ENCODE measurements at places on chromosomes 4 and X.

DNA sequence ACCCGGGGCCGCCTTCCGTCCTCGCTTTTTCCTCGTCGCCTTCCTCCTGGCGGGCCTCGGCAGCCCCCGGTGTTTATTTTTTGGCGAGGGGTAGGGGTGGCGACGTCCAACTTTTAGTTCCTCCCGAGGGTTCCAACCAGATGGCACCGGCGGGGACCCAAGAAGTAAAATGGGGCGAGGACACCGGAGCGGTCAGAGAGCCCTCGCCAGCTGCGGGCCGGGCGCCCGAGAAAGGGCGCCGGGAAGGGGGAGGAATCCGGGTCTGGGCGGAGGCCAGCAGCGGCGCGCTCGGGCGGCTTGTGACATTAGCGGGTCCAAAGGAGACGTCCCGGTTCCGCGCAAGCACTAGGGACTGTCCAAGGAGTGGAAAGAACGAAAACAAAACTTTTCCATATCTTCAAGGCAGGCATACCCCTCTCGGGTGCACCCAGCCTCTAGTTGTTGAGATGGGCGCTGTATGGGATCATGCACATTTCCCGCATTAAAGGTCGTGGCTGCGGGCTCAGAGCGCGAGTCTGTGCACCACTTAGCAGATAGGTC is 691 bp upstream of the USP46 start:
- no peaks in the 10 kb centered on the region for H3K27me3 ChIP-seq
- peaks cover 21% of the 10 kb centered on the region for H3K4me1 ChIP-seq
- H3K4me3 ChIP-seq, result peak overlapping the region; percentile 86

DNA sequence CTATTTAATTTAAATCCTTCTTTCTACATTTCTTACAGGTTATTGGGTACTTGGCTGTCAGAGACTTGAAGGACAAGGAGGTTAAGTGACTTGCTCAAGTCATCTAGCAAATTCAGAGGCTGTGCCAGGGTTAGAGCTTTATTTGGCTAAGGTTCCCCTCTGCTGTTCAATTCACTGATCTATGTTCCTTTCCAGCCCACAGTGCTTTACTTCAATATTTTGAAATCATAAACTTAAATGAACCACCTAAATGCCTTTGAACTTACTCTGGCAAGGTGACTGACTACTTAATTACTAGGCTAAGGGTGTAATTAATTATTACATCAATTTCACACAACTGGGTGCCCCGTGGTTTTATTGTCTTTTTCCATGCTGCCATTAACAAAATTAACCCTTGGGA is 288.7 kb downstream of the CAMK2D start:
- H3K27me3 ChIP-seq, result no peaks in the 10 kb centered on the region
- H3K4me1 ChIP-seq, result no peaks in the 10 kb centered on the region
- H3K36me3 ChIP-seq, result no peaks in the 10 kb centered on the region
- no peak overlapping the region for H3K27ac ChIP-seq
- H3K4me3 ChIP-seq, result no peak overlapping the region
- DNase-seq, result no peak

DNA sequence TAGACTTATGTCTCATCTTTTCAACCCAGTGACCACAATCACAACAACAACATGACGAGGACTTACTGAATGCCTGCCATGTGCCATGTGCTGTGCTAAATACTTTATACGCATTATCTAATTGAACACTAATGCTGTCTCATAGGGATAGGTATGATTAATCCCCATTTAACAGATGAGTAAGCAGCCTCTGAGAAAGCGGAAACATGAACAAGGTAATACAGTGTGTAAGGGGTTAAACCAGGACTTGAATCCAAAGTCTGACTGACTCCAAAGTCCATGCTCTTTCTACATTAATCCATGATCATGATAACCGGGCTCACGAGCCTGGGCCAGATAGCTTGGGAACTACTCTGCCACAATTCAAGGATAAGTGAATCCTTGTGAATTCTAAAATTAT is 105.3 kb upstream of the MBNL3 start:
- DNase-seq, result no peak
- H3K4me3 ChIP-seq, result no peak overlapping the region
- H3K4me1 ChIP-seq, result no peaks in the 10 kb centered on the region
- H3K27ac ChIP-seq, result no peak overlapping the region

- peaks cover 12% of the 10 kb centered on the region for H3K4me1 ChIP-seq
- no peak overlapping the region for H3K4me3 ChIP-seq
- DNase-seq, result no peak
- H3K27ac ChIP-seq, result no peak overlapping the region
- peaks cover 5% of the 10 kb centered on the region for H3K36me3 ChIP-seq
Observed at GRCh38 chrX:7108030-7108429, 39.5 kb upstream of the STS start.

DNA sequence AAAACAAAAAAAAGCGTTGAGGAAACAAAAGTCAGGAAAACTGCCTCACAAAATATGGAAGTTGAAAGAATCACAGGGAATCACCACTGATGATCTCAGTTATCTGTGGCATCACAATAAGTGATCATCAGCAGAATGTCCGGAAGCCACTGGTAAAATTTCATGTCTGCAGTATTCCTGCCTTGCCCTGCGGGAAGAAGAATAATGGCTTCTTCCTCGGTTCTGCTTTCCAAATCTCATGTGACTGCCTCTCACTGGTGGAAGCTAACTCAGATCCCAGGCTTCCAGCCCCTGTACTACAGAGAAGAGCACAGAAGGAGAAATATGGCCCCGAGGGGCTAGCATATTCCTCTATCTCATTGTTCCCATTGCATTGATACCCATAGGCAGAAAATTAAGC is 12.7 kb upstream of the ZNF330 start:
- H3K4me1 ChIP-seq, result no peaks in the 10 kb centered on the region
- no peak overlapping the region for H3K4me3 ChIP-seq
- H3K36me3 ChIP-seq, result no peaks in the 10 kb centered on the region
- peaks cover 7% of the 10 kb centered on the region for H3K27me3 ChIP-seq
- H3K27ac ChIP-seq, result no peak overlapping the region
- DNase-seq, result no peak

DNA sequence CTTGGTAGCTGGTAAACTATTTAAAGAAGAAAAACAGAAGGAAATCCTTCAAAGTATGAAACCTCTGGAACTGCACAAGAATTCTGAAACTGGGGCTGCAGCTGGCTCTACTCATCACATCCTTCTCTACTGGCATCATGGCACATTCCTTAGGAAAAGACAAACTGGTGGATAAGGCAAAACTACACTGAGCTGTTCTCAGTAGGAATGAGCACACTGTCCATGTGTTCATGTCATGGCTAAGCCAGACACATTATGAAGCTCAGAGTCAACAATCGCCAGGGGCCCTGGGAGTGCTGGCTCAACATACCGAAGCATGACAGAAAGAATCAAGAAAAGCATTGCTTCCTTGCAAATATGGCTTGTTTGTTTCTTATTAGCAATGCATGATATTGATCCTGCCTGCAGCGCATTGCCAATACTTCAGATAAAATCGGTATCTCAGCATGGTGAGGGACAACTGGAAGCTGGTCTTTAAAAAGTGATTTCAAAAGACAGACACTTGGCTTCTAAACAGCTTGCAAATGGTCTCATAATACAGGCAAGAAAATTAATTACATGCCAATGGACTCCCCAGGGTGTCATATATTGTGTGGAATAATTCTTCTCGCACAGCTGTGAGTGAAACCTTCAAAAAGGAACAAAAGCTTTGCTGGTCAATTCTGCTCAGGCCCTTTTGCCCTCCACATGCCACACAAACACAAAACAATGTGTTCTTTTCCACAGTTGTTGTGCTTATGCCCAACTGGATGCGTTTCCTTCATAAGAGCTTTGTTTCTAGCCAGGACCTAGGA is 300.2 kb upstream of the VCX start:
- H3K27ac ChIP-seq, result no peak overlapping the region
- no peak overlapping the region for H3K4me3 ChIP-seq
- H3K36me3 ChIP-seq, result no peaks in the 10 kb centered on the region
- H3K4me1 ChIP-seq, result no peaks in the 10 kb centered on the region
- DNase-seq, result no peak

DNA sequence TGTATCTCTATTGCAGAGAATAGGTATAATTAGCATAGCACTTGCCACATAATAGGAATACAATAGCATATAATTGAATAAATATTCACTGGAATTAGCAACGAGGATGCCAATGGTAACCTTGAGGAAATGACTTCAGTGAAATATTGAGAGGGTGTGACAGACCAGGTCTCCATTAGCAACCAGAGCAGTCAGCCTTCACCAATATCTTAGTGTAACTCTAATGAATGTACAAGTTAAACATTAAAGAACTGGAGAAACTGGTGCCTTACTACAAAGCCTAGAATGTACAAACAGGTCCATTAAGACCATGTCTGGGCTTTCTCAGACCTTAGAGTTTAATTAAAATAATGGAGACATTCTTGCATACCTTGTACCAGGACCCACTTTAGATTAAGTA is 143.0 kb downstream of the MAGEB17 start:
- H3K27me3 ChIP-seq, result no peaks in the 10 kb centered on the region
- H3K36me3 ChIP-seq, result no peaks in the 10 kb centered on the region

DNA sequence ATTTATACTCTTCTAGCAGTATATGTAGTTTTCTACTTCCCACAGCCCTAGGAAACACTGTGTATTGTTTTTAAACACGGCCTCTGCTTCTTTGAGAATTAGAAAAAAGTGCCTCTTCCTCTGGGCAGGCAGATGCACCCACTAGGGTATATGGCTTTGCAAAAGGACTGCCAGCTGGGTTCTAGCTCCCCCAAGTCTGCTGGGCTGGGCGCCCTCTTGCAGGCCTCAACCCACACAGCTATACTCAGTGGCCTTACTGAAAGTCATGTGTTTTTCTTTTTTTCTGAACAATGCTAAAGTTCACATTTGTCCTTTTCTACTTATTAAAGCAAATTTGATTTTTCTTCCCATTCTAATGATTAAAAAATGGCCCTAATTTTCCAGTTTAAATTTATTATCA is 35.5 kb upstream of the BMPR1B start:
- no peak overlapping the region for H3K4me3 ChIP-seq
- DNase-seq, result no peak
- H3K27ac ChIP-seq, result no peak overlapping the region
- no peaks in the 10 kb centered on the region for H3K4me1 ChIP-seq

GRCh38 chrX:53716328-53717088 is 30.0 kb upstream of the HUWE1 start:
- H3K4me3 ChIP-seq, result no peak overlapping the region
- peak; percentile 42 for DNase-seq
- peaks cover 45% of the 10 kb centered on the region for H3K4me1 ChIP-seq
- H3K36me3 ChIP-seq, result no peaks in the 10 kb centered on the region
- no peaks in the 10 kb centered on the region for H3K27me3 ChIP-seq

DNA sequence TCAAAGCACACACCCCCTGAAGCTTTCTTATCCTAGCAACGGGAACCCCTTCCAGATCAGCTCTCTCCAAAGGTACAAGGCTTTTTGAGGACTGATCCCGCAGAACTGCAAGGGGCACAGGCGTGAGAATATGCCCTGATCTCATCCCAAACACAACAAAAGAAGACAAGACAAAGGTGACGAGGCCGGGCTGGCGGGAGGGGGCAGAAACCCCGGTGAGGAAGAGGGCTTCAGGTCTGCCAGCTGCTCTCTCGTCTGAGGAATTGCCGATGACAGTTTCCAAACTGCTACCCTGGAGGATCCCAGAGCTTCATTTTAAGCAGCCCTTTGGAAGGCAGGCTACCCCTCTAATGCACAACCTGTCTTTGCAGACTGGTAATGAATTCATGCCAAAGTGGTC is 3.4 kb downstream of the HCFC1 start:
- peaks cover 9% of the 10 kb centered on the region for H3K36me3 ChIP-seq
- H3K4me1 ChIP-seq, result peaks cover 57% of the 10 kb centered on the region
- peak overlapping the region; percentile 78 for H3K27ac ChIP-seq
- H3K4me3 ChIP-seq, result peak overlapping the region; percentile 55
- H3K27me3 ChIP-seq, result no peaks in the 10 kb centered on the region

GRCh38 chr4:56575820-56576429 is 70.3 kb downstream of the ARL9 start:
- H3K27ac ChIP-seq, result no peak overlapping the region
- H3K27me3 ChIP-seq, result no peaks in the 10 kb centered on the region

DNA sequence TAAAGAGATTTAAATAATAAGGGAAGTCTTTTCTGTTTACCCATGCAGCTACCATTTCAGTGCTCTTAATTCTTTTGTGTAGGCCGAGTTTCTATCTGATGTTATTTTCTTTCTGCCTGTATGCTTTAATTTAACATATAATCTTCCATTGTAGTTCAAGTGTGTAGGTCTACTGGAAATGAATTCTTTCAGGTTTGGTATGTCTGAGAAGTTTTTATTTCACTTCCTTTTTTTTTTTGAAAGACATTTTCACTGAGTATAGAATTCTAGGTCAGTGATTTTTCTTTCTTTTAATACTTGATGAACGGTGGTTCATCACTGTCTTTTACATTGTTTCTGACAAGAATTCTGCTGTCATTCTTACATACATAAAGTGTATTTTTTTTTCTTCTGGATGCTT is 42.1 kb downstream of the VAMP7 start:
- H3K27ac ChIP-seq, result no peak overlapping the region
- no peaks in the 10 kb centered on the region for H3K27me3 ChIP-seq
- no peak for DNase-seq
- H3K4me1 ChIP-seq, result no peaks in the 10 kb centered on the region
- H3K36me3 ChIP-seq, result peaks cover 5% of the 10 kb centered on the region

- peaks cover 3% of the 10 kb centered on the region for H3K4me1 ChIP-seq
- no peak for DNase-seq
- no peaks in the 10 kb centered on the region for H3K27me3 ChIP-seq
- no peak overlapping the region for H3K4me3 ChIP-seq
- peak overlapping the region; percentile 88 for H3K27ac ChIP-seq
Observed at GRCh38 chrX:78944351-78944750, 840 bp upstream of the P2RY10 start.

DNA sequence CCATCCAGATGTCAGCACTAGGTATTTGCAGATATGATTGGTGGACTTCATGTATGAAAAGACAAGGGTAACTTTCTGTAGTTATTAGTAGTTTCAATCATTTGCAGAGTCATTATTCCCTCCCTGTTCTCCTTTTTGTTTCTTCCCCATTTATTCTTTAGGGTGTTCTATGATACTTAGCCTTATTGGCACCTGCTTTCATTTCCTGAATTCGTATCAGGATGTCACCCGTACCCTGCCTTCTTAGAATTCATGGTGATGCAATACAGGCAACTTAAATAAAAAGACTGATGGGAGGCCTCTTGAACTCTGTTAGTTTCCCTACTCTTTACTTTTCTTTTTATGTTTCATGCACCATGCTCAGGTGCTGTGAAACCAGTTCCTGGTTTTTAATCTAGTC is 24.2 kb downstream of the MAGED1 start:
- H3K27ac ChIP-seq, result no peak overlapping the region
- H3K36me3 ChIP-seq, result no peaks in the 10 kb centered on the region
- no peaks in the 10 kb centered on the region for H3K4me1 ChIP-seq
- no peak for DNase-seq

DNA sequence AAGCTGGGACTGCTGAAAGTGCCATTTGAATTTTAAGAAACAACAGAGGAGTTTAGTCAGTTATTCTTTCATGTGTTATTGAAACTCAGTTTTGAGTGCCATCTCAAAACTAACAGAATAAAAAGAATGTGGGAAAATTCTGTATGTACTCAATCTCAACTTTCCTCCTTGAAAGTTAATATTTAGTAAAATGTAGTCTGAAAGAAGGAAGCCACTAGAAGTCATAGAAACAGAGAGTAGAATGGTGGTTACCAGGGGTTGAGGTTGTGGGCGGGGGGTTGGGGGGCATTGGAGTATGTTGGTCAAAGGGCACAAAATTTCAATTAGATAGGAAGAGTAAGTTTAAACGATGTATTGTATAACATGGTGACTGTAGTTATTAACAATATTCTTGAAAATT is 628.3 kb upstream of the MAGEB2 start:
- H3K36me3 ChIP-seq, result no peaks in the 10 kb centered on the region
- DNase-seq, result no peak
- no peaks in the 10 kb centered on the region for H3K27me3 ChIP-seq

- H3K36me3 ChIP-seq, result no peaks in the 10 kb centered on the region
- no peak overlapping the region for H3K4me3 ChIP-seq
- H3K27me3 ChIP-seq, result no peaks in the 10 kb centered on the region
- no peak for DNase-seq
- H3K4me1 ChIP-seq, result peaks cover 3% of the 10 kb centered on the region
Observed at GRCh38 chr4:153955327-153955726, 166.4 kb upstream of the SFRP2 start.
